CMK (cell line): ENCODE measurements at places on chromosomes 12 and 14.
A peak's percentile ranks its signal among the peaks of the same experiment; 100 is the strongest.

DNA sequence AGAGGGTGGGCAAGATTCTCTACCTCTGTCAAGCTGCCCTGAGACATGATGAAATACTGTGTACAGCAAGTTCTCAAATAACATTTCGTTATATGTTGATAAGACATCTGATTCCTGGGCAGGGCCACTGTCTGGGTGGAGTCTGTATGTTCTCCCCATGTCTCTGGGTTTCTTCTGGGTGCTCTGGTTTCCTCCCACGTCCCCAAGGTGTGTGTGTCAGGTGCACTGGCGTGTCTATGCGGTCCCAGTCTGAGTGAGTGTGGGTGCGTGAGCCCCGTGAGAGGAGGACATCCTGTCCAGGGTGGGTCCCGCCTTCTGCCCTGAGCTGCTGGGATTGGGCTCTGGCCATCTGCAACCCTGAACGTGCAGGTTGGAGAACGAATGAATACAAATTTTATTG is 29.6 kb downstream of the KCTD10 start:
- no peak for DNase-seq

DNA sequence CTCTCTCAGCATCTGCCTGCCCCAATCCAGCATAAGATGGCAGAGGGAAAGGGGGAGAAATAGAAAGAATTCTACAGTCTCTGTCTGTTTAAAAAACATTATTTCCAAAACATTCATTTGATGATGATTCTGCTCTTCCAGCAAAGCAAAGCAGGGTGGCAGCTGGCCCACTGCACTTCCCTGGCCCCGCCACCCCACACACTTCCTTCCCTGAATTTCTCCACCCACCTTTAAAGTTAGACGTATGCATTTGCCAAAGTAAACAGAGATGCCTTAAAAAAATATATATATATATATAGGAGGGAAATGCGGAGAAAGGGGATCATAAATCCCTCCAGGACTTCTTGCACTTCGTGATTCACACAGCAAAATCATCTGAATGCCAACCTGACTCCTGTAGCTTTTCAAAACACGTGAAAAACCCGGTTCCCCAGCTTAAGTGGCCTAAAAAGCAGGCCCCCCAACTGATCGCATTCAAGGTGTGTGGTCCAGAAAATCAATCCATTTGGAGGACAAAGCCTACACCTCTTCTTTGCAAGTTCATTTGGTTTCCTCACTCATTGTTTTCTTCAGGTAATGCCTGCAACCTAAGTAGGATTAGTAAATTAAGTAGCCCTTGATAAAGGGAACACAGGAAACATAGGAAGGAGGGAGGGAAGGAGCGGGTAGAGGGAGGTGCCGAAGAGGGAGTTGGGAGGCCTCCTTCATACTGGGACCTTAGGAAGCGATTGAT is 68.8 kb downstream of the LLPH start:
- DNase-seq, result no peak

DNA sequence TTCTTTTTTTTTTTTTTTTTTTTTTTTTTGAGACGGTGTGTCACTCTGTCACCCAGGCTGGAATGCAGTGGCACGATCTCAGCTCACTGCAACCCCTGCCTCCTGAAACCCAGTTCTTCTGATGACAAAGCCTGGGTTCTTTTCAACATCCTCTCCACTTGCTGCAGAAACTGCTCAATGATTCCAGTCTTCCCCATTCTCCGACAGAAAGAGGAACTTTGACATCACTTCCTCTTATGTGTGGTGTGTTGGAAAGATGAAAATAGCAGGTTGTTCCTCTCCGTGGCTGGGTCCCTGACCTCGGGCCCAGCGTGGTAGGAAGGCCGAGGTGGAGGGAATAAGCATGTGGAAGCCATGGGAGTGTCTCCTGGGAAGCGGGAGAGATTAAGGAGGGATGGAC is 198.4 kb downstream of the PHETA1 start:
- peak; percentile 20 for DNase-seq

DNA sequence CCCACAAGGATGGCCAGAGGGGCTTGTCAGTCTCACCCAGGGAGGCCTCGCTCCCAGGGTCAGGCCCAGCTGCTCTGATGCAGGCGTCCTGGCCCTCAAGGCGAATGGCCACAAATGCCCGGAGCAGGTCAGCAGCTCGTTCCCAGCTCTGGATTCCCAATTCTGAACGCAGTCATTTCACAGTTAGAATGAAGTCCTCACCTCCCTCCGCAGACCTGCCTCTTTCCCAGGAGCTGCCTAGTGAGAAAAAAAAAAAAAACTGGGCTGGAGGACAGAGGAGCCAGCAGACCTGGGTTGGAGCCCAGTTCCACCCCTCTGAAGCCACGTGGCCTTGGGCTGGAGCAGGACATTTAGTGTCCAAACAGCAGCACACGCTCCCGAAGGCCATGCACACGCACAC is 62.2 kb upstream of the DIO3 start:
- no peak for DNase-seq

DNA sequence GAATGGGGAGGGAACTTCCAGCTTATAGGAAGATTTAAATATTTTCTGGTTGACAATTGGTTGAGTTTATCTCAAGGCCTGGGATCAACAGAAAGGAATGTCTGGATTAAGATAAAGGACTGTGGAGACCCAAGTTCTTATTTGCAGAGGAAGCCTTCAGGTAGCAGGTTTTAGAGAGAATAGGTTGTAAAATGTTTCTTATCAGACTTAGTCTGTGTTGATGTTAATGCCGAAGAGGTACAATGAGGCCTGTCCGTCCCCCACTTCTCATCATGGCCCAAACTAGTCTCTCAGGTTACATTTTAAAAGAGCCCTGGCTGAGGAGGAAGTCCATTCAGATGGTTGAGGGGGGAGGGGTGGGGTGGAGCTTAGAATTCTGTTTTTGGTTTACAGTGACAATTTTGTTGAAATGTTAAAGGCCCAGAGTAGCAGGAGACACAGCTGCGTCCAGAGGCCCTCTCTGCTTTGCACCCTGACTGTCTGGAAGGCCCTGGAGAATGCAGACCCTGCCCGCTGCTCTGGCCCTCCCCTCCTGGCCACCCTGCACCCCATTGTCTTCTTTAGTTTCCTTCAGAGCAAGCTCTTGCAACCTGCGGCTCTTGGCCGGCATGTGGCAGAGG is 672.5 kb upstream of the TMEM132C start:
- DNase-seq, result no peak

DNA sequence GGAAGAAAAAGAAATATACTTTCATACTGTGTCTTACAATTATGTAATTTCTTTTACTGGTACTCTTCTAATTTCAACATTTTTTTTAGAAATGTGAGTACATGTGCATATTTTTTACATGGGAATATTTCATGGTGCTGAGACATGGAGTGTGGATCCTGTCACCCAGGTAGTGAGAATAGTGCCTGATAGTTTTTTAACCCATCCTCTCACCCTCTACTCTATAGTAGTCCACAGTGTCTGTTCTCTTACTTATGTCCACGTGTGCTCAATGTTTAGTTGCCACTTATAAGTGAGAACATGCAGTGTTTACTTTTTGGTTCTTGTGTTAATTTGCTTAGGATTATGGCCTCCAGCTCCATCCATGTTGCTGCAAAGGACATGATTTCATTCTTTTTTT is 548.8 kb downstream of the AACS start:
- DNase-seq, result no peak
